Astrocyte (in vitro differentiated cells and primary cell): ENCODE measurements at places on chromosomes 7 and 10. TPM values are rescaled to one million over a fixed set of nuclear protein-coding genes. Genes with fewer than 3 reads are reported as not detected.
A peak's percentile ranks its signal among the peaks of the same experiment; 100 is the strongest.

GRCh38 chr10:61795147-61795546 is 106.4 kb upstream of the ARID5B start:
- no peak for DNase-seq

DNA sequence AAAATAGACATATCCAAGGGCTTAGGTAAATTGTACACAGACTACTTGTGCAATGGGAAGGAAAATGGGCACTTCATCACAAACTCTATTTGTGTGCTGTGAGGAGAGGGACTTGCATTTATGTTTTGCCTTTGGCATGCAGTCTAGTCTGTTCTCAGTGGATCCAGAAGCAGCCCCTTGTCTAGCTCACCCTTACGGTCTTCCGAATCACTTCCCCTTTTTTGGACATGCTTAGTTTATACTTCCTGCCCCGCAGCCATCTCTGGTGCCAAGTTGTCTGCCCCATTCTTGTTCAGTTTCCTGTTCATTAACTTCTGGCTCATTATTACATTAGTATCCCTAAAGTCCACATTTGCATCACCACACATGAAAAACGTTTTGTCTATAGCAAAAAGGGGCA is 161.6 kb downstream of the NRCAM start:
- no peak for DNase-seq

DNA sequence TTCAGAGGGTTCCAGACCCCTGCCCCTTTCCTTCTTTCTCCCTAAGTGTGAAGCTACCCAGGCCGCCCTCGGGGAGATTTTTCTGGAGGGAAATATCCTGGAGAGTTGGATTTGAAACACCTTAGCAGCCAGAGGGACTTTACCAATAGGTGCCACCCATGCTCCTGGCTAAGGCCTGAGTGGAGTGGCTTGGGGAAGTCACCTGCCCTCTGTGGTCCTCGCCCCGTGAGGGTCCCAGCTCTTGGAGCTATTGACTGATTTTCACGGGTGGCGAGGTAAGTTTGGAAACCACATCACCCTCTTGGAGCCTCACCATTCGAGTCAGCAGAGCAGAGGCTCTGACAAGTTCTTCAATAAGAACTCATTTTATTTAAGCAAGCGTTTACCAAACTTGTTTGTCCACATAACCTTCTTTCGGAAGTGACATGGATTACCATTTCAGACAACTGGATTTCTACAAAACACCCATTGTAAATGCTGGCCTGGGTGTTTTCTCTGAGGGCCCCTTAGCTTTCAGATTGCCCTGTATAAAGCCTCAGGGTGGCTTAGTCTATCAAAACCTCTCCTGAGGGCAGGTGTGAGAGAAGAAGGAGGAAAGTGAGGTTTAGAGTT is 20.4 kb downstream of the AQP1 start:
- DNase-seq = no peak

Gene AMPH
- total RNA-seq = 2.9 and 3.3 TPM in 2 replicates

- DNase-seq = no peak
These were observed 34.4 kb downstream of the WIPF3 start for GRCh38 chr7:29840701-29841100.

GRCh38 chr10:10845826-10846503 is 171.7 kb upstream of the CELF2 start:
- no peak for DNase-seq

GRCh38 chr7:3641582-3641981 is 340.5 kb downstream of the SDK1 start:
- DNase-seq = no peak

- DNase-seq = peak; percentile 97
These were observed 1107.2 kb downstream of the NRG3 start for GRCh38 chr10:82982110-82982608.

DNA sequence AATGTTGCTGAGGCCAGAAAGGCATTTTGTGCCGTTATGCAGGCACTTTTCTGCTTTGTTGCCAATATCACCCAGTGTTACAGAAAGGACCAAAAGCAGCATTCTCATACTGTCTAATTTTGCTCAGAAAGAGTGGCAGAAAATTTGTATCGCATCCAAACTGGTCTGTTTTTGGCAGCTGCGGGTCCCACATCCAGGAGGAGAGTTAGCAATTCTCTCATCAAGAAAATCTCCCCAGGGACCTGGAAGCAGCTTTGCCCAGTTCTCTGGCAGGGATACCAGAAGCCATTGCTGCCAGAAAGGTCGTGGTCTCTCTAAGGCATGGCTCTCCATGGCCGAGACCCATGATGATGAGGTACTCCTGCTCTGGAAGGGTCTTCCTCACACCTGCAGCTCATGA is 489.2 kb upstream of the ZMIZ1 start:
- DNase-seq = peak; percentile 15

Gene APBB1IP
- total RNA-seq = 0.23 TPM in 1 of 2 replicates, not detected in the other

Gene CCDC3
- 25.8 and 52.1 TPM in 2 replicates for total RNA-seq

DNA sequence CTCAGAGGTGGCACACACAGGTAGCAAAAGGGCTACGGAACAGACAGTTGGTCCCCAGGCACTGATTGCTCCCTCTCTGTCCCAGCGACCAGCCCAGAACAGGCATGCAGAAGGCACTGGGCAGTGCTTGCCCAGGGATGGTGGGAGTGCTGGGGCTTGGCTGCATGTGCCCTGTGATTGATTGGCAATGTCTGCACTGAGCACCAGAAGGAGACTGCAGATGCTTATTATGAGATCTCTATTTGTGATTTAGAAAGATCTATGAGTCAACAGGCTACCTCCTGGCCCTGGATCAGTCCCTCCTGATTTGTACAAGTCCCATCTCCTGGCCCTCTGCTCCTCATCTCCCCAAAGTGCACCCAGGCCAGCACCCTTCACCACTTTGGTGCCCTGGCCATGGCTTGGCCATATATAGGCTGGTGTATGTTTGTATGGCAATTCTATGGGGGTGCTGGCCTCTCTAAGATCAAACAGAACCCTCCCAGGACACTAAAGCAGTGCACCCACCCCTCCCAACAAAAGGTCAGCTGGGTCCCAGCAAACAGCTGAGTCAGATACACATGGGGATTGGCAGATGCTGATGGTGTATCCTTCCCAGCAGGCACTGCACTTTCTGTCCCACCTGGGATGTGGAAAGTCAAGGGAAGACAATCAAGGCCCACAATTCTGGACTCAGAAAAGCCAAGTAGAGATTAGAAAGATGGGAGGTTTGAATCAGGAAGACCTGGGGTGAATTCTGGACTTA is 30.9 kb downstream of the CAMK2B start:
- no peak for DNase-seq

Gene CALML5
- not detected in 2 replicates for total RNA-seq

GRCh38 chr7:40733114-40733513 is 598.3 kb downstream of the SUGCT start:
- no peak for DNase-seq

DNA sequence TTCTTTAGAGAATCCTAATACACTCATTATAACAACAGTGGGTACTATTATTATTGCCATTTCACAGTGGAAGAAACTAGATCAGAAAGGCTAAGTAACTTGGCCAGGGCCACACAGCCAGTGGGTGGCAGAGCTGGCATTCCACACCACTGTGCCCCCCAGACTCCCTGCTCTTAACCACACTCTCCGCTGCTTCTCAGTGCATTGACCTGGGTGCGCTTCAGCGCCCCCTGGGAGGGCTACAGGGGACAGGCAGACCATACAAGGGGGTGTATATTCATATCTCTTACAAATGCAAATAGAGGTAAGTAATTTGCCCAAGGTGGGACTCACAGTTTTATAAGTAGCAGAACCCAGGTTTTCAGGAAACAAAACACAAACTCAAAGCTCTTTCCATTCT is 77.0 kb upstream of the NMT2 start:
- DNase-seq = no peak
